T1000 (cell line): ENCODE measurements at places on chromosomes 5 and 9.

- no peak for DNase-seq
Observed at GRCh38 chr5:138637256-138637655, 62.1 kb upstream of the HSPA9 start.

GRCh38 chr5:149684371-149684770 is 45.7 kb upstream of the PPARGC1B start:
- no peak for DNase-seq

GRCh38 chr9:134168757-134169550 is 4.6 kb upstream of the RNU6ATAC start:
- DNase-seq, result no peak

DNA sequence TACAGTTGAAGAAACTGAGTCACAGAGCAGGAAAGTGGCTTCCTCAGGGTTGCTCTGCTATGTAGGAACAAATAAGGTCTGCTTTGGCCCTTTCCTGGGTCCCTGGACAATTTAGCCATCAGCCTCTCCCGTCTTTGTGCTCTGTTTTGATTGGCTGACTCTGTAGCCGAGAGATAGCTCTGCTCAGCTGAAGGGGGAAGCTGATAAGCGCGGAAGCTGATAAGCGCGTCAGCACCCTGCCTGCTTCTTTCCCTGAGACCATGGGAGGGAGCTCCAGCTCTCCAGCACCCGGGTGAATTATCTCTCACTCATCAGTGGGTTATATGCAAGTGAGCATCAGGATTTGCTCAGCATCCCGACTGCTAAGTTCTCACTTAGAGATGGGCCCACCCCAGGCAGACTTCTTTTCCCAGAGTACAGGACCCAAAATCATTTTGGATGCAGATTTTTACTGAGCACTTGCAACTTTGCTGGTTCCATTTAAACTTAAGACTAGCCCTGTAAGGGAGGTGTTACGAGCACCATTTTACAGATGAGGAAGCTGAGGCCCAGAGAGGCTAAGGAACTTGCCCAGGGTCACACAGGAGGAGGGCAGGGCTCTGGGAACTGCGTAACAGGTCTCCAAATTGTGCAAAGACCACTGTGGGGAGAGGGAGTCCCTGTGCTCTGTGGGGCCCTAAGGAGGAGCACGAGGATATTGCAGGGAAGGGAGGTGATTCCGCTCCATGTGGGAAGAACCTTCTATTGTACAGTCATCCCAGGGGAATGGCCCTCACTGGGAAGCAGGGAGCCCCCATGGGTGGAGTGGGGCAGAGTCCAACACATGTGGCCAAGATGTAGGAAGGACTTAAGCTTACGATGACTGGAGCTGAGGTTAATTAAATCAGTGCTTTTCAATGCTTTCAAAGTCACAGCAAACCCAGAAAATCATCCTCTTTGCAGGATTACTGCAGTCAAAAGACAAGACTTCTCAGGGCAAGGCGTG is 83.7 kb upstream of the ORM1 start:
- no peak for DNase-seq

DNA sequence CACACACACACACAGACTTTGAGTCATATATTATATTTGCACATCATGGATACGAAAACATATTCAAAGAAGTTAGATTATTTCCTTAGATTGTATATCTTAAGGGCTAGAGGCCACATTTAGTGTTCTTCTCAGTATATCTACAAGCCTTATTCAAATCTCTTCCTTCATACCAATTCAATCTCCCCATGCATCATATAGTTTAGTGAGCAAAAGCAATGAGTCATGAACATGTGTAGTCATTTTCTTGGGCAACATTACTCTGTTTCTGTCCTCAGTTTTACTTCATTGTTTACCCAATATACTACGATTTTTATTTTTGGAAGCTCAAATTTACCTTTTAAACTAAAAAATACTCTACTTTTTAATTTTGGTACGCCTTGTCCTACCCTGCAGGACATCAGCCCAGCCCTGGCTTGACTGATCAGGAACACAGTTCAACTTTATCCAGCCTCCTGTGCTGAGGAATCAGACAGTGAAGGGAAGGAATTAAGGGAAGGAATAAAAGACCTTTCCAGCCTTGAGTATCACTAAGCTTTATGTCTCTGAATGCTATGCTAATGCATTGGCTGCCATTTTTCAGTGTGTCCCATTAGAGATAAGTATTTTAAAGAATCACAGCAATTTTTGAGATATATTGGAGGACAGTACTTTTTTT is 101.7 kb upstream of the FST start:
- DNase-seq, result no peak

- DNase-seq, result no peak
Observed at GRCh38 chr9:113160571-113160970, 9.8 kb downstream of the SLC31A2 start.

DNA sequence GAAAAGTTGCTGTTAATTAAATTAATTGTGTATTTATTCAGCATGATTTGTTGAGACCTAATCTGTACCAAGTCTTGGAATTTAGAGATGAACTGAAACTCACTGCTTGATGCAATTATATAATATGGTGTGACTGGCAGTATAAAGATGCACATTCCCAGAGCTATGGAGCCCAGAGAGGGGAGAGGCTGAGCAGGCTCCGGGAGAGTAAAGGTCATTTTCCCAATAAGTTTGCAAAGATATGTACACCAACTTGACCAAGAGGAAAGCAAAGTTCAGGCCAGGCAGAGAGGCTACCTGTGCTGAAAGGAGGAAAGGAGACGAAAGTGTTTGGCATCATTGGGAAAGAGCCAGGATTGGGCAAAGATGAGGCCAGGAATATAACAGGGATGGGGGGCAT is 271.7 kb upstream of the KLF4 start:
- no peak for DNase-seq

- peak; percentile 53 for DNase-seq
Observed at GRCh38 chr9:92138157-92138959, 23.1 kb upstream of the SPTLC1 start.

- no peak for DNase-seq
Observed at GRCh38 chr9:23774266-23774665, 51.8 kb downstream of the ELAVL2 start.

DNA sequence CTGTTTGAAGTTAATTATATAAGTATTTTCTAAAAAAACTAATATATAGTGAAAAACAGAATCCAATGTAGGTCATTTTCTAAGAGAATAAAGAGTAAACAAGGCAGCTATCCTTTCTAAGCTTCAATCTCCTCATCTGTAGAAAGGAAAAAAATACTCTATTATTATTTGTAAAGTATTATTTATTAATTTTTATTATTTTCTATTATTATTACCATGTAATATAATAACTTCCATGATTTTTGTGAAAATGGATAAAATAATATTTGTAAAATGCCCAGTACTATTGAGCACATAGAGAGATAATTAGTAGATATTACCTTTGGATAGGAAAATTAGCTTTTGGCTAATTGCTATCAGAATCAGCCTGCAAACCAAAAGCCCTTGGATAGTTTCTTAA is 684.4 kb downstream of the MTRR start:
- no peak for DNase-seq

- DNase-seq, result no peak
Observed at GRCh38 chr9:29830821-29831220, 2257.5 kb upstream of the C9orf72 start.

- DNase-seq, result no peak
Observed at GRCh38 chr5:53472279-53472678, 8.2 kb upstream of the FST start.

- no peak for DNase-seq
Observed at GRCh38 chr5:67143549-67143948, 53.0 kb downstream of the CD180 start.

- no peak for DNase-seq
Observed at GRCh38 chr5:41542183-41542582, 31.8 kb upstream of the PLCXD3 start.

DNA sequence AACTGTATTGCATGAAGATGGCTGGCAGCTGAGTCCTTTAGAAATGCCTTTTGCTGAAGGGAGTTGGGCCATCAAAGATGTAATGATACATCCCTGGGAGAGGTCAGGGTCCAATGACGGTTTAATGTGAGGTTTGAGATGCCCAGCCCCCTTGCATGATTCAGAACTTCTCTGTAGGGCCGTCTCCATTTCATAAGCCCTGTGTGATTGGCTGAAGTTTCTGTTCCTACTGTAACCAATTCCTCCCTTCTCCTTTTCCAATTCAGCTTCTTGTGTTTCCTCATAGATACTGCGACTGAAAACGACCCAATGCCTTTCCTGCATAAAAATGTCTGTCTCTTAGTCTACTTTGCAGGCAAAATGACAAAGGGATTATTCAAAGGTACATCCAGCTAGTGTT is 47.9 kb upstream of the ST8SIA4 start:
- no peak for DNase-seq

- DNase-seq, result no peak
Observed at GRCh38 chr9:6068983-6069382, 53.6 kb upstream of the RANBP6 start.

DNA sequence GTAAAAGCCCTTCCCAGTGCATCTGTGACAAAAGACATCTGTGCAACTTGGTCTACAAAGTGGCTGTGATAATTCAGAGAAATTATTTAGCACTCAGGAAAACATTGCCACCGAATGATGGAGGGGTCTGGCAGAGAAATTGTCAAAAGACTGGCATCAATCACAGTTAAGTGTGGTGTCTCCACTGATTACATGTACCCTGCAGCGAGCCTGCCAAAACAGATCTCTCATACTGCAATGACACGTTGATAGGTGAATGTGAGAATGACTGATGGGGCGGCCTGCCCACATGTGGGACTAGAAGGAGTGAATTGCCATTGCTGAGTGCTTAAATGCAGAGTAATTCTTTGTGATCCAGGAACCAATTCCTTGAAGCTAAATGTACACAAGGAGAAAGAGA is 136.4 kb upstream of the PCSK5 start:
- DNase-seq, result no peak

GRCh38 chr5:53053364-53053763 is 56.2 kb downstream of the MOCS2 start:
- no peak for DNase-seq

DNA sequence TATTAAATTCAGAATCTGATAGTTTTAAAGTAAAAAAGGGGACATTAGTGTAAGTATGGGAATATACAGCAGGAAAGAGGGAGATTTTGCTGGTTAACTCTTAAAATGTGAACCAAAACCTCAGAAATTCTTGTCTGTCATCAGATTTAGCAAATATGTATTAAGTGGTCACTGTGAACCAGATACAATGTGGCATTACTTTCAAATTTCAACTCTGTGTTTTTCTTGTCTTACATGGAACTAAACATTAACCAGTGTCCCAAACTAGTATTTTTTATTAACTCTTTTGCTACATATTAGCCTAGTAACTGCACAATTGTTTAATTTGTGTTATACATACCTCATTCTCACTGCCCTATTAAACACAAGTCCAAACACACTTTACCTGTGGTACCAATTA is 259.9 kb upstream of the RASA1 start:
- DNase-seq, result no peak

GRCh38 chr9:112489039-112489546 is 2.5 kb downstream of the KIAA1958 start:
- DNase-seq, result no peak

DNA sequence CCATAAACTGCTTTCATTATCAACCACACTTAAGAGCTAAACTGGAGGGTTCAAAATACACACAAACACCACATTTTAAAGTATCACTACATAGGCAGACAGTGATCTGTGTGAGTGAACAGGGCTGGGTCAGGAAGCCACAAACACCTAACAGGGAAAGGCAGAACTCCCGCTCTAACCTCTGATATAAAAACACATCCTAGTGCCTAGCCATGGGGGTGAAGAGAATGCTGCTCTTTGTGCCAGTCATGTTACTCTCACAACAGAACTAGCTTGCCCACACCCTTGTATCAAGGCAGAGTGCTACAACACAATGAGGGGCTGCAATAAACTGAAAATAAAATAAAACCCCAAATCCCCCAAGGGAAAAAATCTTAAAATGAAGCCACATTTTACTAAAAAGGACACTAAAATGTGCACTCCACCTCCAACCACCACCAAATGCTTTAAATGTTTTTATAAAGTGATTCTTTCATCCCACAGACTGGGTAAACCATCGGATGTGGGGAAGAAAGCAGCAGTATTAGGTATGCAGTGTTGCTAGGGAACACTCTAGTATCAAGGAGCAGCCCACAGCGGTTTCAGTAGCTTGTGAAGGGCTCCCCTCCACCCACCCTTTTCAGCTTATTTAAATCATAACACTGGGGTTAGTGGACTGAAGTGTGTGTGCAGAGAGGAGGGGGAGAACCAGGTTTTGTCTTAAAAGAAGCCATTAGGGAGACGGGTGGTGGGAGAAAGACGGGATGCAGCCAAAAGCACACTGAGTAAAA is 64.5 kb downstream of the TMEM161B start:
- DNase-seq, result no peak

DNA sequence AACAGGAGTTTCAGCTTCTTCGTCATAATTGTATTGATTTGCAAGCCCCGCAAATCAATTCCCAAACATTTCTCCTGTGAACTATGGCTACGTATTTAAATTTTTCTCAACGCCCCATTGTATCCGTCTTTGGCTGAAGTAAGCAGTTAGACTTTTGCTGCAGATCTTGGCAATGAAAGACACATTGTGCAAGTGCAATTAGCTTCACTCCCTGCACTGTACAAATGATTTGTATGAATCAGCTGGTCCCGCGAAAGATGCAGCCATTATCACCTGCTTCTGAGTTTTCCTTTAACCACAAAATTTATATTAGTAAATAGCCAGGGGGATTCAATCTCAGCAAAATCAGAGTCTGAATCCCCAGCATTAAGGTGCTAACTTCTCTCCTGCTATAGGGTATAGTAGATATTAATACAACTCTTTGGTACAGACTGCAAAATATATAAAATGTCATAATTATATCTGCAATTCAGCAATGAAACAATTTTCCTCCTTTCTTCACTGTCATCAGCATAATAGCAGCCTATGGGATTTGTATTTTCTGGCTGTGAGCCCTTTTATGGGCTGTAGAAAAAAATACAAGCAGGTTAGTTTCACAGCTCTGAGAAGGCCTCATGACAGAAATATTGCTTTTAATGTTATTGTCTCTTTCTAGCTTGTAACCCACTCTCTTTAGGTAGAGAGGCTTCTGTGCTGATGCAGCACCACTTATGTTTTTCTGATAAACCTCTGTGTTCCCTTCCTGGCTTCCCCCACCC is 68.4 kb upstream of the SMARCA2 start:
- no peak for DNase-seq

- no peak for DNase-seq
Observed at GRCh38 chr9:127875306-127875966, 2.0 kb downstream of the AK1 start.

GRCh38 chr5:42564689-42565356 is 141.6 kb downstream of the GHR start:
- no peak for DNase-seq

DNA sequence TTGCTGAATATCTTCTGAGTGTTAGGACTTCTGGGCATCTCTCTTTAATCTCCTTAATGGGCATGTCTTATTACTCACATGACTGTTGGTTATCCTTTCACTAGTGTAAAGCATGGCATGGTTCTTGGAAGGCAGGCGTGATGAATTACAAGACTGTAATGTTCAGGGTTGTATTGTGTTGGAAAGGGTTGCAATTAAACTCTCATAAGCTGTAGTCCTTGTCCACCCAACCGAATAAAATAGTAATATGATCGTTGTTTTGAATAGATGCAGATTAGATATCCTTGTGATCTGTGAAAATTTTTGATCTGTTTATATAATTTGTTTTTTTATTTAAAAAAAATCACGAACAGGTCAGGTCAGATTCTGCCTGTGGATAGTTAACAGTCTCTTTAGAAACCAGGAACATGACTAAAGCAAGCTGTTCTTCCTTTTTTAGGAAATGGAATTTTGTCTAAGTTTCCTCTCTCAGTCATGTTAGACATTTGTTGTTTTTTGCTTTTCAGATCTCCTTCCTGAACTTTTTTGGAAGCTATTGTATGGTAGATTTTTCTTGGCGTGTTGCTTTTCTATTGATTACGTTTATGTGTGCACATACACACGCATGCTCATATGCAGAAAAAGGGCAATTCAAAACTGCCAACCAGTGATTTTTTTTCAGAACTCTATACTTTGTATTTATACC is 121.8 kb downstream of the ARHGEF28 start:
- no peak for DNase-seq
